ENCODE measurements at places on chromosomes 5 and 9. TPM values are rescaled to one million over a fixed set of nuclear protein-coding genes. Genes with fewer than 3 reads are reported as not detected.

The PRDM9 gene
- not detected for total RNA-seq

The MYORG gene
- total RNA-seq, result 3.8 TPM

The MYMK gene
- not detected for total RNA-seq

The LIFR gene
- total RNA-seq, result not detected

The TLX3 gene
- total RNA-seq, result not detected

The RNF180 gene
- not detected for total RNA-seq

The PCDHGA11 gene
- total RNA-seq, result not detected

The CXCL14 gene
- not detected for total RNA-seq

The TMEM252 gene
- total RNA-seq, result not detected

The CNTNAP3B gene
- not detected for total RNA-seq

The TAF11L4 gene
- not detected for total RNA-seq

The LRRC70 gene
- 0.88 TPM for total RNA-seq

The DDX4 gene
- 0.51 TPM for total RNA-seq

The TOR2A gene
- 18.4 TPM for total RNA-seq

The PCDHA6 gene
- total RNA-seq, result not detected

The SLCO4C1 gene
- total RNA-seq, result 0.31 TPM

The TRIM36 gene
- not detected for total RNA-seq

The EXOC3 gene
- total RNA-seq, result 68.3 TPM

The PAPPA gene
- not detected for total RNA-seq

The ADAMTS19 gene
- not detected for total RNA-seq

The OBP2B gene
- total RNA-seq, result not detected

The LCN9 gene
- not detected for total RNA-seq

The SKP2 gene
- 30.5 TPM for total RNA-seq

The DMRTA1 gene
- total RNA-seq, result not detected

The GRIN1 gene
- total RNA-seq, result not detected

The NEURL1B gene
- 6.9 TPM for total RNA-seq

The CTXN3 gene
- total RNA-seq, result not detected

The PCDHAC1 gene
- not detected for total RNA-seq

The GDF9 gene
- 0.75 TPM for total RNA-seq

The SOWAHA gene
- total RNA-seq, result not detected

The MACIR gene
- total RNA-seq, result 5.2 TPM

The DNAH5 gene
- total RNA-seq, result not detected

The DNAI1 gene
- total RNA-seq, result not detected

The F12 gene
- total RNA-seq, result 0.68 TPM

The MFAP3 gene
- 26.4 TPM for total RNA-seq

The NR6A1 gene
- 0.50 TPM for total RNA-seq

The KLHL9 gene
- 20.4 TPM for total RNA-seq

The ASTN2 gene
- total RNA-seq, result 3.2 TPM

The PIP5KL1 gene
- 1.2 TPM for total RNA-seq

The PCDHGA3 gene
- not detected for total RNA-seq

The KCNIP1 gene
- not detected for total RNA-seq

The CCNJL gene
- not detected for total RNA-seq

The UNC13B gene
- total RNA-seq, result 0.36 TPM

The ASS1 gene
- 6.0 TPM for total RNA-seq

The IFNA16 gene
- total RNA-seq, result not detected

The GRXCR2 gene
- total RNA-seq, result not detected

The EPB41L4A gene
- 0.91 TPM for total RNA-seq

Data from activated naive CD4-positive, alpha-beta T cell treated with anti-CD3 and anti-CD28 coated beads, Interleukin-2, amount 10 ng/mL, durations not matched to agents 5 hours and 36 hours (primary cell).